ENCODE measurements at places on chromosomes 12 and 14.

- DNase-seq = no peak
Measured at GRCh38 chr12:116879509-116880212, 1.6 kb downstream of the HRK start.

GRCh38 chr14:37625597-37626595, 30.5 kb downstream of the TTC6 start:
- no peak for DNase-seq

DNA sequence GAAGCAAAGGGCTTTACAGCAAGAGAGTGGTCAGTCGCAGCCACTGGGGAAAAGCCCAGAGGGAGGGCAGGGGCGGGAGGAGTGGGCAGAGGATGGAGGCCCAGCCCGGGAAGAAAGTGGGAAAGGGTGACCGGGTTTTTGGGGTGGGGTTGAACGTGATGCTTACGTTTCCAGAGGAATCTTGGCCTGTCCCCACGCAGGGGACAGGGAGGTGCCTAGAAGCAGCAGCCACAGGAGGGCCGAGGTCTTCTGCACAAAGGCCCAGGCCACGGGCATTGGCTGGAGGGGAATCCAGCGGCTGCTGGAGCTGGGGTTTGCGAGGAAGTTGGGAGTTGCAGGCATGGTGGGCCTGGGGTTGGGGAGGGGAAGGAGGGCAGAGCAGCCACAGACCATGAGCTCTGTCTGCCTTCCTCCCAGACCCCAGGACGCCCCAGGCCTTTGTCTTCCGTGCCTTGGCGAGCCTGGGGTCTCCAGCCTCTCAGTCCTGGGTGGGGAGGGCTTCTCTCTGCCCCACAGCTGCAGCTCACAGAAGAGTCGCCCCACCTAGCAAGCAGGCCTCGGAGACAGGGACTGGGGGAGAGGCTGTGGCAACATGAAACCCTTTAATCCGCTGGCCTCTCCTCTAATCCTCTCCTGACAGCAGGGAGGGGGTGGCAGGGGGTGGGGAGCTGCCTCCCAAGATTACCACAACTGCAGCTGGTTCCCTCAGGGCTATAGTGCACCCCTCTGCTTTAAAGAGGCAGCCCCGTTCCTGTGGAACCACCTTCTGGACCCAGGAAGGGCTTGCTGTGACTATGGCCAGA, at the start of gene CACNA2D4:
Gene CACNA2D4, minus strand, starts transcription at position 572 of the 803 bp plus-strand sequence. Its CDS starts 179 bp downstream, at position 393.
- no peak for DNase-seq

GRCh38 chr12:42587601-42588523, 1.7 kb downstream of the PRICKLE1 start:
- DNase-seq = no peak

- DNase-seq = no peak
Measured at GRCh38 chr12:104354167-104354867, 50.8 kb downstream of the EID3 start.

DNA sequence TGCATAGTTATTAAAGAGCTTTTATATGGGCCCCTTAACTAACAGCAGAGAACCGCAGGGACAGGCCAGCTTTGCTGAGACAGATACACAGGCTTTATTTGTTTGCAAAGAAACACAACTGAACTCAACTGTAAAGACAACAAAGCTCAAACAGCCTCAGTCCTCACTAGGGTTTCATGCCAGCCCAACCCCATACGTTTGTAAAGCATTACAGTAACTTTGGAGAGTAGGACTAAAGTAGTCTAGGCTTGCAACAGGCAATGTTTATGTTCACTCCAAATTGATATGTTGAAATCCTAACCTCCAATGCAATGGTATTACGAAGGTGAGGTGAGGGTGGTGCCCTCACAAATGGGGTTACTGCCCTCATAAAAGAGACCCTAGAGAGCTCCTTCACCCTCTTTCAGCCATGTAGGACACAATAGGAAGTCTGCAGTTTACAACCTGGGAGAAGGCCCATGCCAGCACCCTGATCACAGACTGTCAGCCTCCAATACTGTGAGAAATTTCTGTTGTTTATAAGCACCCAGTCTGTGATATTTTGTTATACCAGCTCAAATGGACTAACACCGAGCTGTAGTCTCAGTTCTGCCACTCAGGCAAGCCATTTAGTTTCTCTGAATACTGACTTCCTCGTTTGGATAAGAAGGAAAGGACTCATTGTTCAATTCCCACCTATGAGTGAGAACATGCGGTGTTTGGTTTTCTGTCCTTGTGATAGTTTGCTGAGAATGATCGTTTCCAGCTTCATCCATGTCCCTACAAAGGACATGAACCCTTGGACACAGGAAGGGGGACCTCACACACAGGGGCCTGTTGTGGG, 35.2 kb downstream of the PPM1H start:
- DNase-seq = no peak

GRCh38 chr12:15547691-15548090, 225.4 kb downstream of the PTPRO start:
- DNase-seq = no peak

GRCh38 chr12:51441583-51441982, 17.0 kb downstream of the SLC4A8 start:
- DNase-seq = no peak

- no peak for DNase-seq
Measured at GRCh38 chr12:9760699-9761418, at the start of gene CD69. Gene CD69 (minus strand): TSS chr12:9760901. CDS start chr12:9760820, 81 bp downstream.

- DNase-seq = no peak
Measured at GRCh38 chr14:104200591-104200990, 62.2 kb downstream of the KIF26A start.

GRCh38 chr12:19872621-19873540, 433.6 kb downstream of the AEBP2 start:
- no peak for DNase-seq

DNA sequence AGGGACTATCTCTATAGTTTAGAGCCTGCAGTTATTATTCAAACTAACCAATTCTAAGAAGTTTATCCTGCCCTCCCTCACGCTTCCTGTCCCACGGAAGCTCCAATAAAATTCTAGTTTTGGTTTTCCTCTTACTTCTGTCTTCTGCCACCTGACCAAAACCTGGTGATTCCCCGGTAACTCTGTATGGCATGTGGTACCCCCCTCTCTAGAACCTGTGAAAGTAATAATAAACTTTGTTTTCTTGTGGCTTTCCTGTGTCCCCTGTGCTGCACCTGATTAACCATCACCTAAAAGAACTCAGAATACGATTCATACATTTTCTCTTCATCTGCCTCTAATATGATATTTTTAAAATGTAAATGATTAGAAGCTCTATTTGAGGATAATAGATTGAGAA, 379.8 kb downstream of the APAF1 start:
- DNase-seq = no peak

DNA sequence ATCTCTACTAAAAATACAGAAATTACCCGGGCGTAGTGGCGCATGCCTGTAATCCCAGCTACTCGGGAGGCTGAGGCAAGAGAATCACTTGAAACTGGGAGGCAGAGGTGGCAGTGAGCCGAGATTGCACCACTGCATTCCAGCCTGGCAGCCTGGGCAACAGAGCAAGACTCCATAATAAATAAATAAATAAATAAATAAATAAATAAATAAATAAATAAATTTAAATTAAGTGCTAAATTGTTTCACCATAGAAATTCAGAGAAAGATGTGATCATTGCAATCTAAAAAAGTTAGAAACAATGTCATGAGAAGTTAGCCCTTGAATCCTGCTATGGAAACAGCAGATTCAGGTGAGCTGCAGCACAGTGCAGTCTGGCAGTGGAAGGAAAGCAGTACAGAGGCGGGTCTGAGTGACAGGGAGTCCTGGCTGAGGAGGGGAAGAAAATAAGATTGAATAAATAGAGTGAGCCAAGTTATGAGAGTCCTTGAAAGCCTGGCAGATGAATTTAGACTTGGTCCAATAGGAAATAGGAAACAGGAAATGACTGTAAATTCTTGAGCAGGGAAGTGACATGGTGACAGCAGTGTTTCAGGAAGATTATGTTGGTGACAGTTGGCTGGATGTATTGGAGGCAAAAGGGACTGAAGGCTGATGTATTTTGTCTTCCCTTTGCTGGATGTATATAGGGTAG, 241.5 kb downstream of the GXYLT1 start:
- DNase-seq = no peak
